ENCODE measurements at places on chromosomes 2 and 18.

DNA sequence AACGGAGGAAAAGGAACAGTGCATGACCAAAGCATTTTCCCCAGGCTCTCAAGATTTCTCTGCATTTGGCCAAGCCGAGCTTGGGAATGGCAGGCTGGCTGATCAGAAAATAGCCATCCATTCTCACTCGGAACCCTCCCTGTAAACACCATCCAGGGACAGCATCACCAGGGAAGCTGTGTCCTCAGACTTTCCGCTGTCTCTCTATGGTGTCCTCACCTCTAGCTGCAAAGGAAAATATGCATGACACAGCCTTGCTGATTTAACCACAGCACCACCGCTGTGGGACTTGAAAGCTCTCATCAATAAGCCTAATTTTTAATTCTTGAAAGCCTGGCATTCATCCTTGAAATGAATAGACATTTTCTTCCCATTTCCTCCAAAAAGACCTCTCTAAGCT lies 311.7 kb downstream of the EIPR1 start:
- no peak for DNase-seq

GRCh38 chr2:46143429-46144132 lies 153.6 kb upstream of the EPAS1 start:
- DNase-seq, result no peak

GRCh38 chr18:78976765-78977636 lies 2.6 kb upstream of the SALL3 start:
- peak; percentile 0 for DNase-seq

DNA sequence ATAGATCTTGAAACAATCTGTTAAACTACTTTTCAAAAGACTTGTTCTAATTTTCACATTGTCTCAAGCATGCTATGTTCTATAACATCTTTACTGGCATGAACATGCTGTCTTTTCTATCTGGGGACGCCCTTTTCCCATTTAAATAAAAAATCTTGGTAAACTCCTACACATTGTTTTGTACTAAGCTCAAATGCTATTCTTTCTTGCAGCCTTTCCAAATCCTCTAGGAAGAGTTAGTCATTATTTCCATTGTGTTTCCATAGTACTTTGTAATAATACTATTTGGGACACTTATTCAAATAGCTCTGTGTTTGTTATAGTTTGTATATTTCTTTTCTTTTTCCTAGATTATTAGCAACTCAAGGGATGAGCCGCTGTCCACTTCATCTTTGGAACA lies 828.6 kb upstream of the FSHR start:
- no peak for DNase-seq

GRCh38 chr2:204849892-204850291 lies 304.6 kb downstream of the PARD3B start:
- no peak for DNase-seq

- peak; percentile 18 for DNase-seq
Observed at GRCh38 chr2:161709428-161709827, 85.2 kb downstream of the SLC4A10 start.

Data from adipocyte (in vitro differentiated cells).